ENCODE measurements at places on chromosomes 7 and 10. TPM values are rescaled to one million over a fixed set of nuclear protein-coding genes. Genes with fewer than 3 reads are reported as not detected.

The CLRN3 gene
- not detected for total RNA-seq

The FOXI2 gene
- total RNA-seq: 1.3 TPM

The MSMB gene
- not detected for total RNA-seq

GRCh38 chr10:99399664-99400063 is 30.8 kb downstream of the GOT1 start:
- H3K27ac ChIP-seq: no peak overlapping the region
- H3K36me3 ChIP-seq: no peaks in the 10 kb centered on the region
- no peak overlapping the region for H3K4me3 ChIP-seq
- no peaks in the 10 kb centered on the region for H3K27me3 ChIP-seq
- no peak for DNase-seq

DNA sequence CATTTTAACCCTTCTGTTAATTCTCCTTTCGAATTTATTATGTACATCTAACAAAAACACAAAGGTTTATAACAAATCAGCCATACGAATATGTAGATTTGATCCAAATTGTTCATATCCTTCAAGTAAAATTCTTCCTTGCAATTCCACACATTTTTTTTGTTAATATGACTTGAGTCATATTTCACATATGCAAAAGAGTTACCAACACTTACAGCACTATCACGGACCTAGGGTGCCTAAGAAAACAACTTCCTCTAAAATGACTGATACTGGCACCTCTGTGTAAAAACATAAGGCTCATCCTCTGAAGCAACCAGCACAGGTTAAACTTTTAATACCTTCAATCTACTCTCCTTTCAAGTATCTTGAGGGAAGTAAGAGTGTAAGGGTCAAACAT is 451.8 kb downstream of the SEMA3D start:
- no peak overlapping the region for H3K4me3 ChIP-seq
- H3K27ac ChIP-seq: no peak overlapping the region
- H3K27me3 ChIP-seq: no peaks in the 10 kb centered on the region
- no peaks in the 10 kb centered on the region for H3K36me3 ChIP-seq
- no peak for DNase-seq
- no peaks in the 10 kb centered on the region for H3K4me1 ChIP-seq

- no peaks in the 10 kb centered on the region for H3K27me3 ChIP-seq
- no peaks in the 10 kb centered on the region for H3K36me3 ChIP-seq
- DNase-seq: no peak
- H3K27ac ChIP-seq: no peak overlapping the region
These were observed 4.0 kb upstream of the MINPP1 start for GRCh38 chr10:87500646-87501048.

- DNase-seq: no peak
- no peak overlapping the region for H3K4me3 ChIP-seq
- no peaks in the 10 kb centered on the region for H3K4me1 ChIP-seq
- H3K27ac ChIP-seq: no peak overlapping the region
- H3K36me3 ChIP-seq: no peaks in the 10 kb centered on the region
These were observed 509.3 kb downstream of the SORCS3 start for GRCh38 chr10:105150259-105150880.

DNA sequence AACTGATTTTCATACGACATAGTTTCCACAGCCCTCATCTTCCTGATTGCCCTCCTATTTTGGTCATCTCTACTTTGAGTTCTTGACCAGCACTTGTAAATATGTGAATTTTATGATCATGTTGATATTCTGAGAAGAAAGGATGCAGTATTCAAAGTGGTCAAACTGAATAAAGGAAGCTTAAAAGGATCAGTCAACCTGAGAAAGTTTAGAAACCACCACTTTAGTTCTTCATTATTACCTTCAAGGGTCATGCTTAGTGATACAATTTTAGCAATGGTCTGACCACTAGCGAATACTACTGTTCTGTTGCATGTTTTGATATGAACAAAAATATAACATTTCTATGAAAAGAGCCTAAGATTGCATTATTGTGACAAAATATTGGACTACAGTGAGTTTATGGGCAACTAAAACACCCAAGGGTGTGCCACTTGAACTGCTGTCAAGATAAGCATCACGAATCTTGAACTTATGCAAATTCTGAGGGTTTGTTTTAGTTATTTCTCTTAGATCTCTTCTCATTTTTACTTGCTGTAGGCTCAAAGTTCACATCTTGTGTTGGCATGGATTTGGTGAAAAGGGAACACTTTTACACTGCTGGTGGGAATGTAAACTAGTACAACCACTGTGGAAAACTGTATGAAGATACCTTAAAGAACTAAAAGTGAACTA is 247.7 kb downstream of the IPMK start:
- DNase-seq: no peak
- H3K4me1 ChIP-seq: no peaks in the 10 kb centered on the region
- H3K36me3 ChIP-seq: no peaks in the 10 kb centered on the region
- no peak overlapping the region for H3K27ac ChIP-seq

GRCh38 chr10:102384053-102384452 is 11.5 kb upstream of the NFKB2 start:
- no peak for DNase-seq
- no peaks in the 10 kb centered on the region for H3K36me3 ChIP-seq
- H3K4me1 ChIP-seq: no peaks in the 10 kb centered on the region
- no peak overlapping the region for H3K4me3 ChIP-seq
- H3K27me3 ChIP-seq: no peaks in the 10 kb centered on the region
- no peak overlapping the region for H3K27ac ChIP-seq

GRCh38 chr7:20299647-20300312 is 30.9 kb upstream of the ITGB8 start:
- no peak for DNase-seq
- no peak overlapping the region for H3K4me3 ChIP-seq
- H3K36me3 ChIP-seq: no peaks in the 10 kb centered on the region
- H3K27ac ChIP-seq: peak overlapping the region; percentile 60
- H3K27me3 ChIP-seq: no peaks in the 10 kb centered on the region
- H3K4me1 ChIP-seq: no peaks in the 10 kb centered on the region

DNA sequence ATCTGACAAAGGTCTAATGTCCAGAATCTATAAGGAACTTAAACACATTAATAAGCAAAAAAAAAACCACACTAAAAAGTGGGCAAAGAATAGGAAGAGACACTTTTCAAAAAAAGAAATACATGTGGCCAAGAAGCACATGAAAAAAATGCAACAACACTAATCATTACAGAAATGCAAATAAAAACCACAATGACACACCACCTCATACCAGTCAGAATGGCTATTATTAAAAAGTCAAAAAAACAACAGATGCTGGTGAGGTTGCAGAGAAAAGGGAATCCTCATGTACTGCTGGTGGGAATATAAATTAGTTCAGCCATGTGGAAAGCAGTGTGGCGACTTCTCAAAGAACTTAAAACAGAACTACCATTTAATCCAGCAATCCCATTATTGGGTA is 119.0 kb downstream of the LMBR1 start:
- no peaks in the 10 kb centered on the region for H3K4me1 ChIP-seq
- H3K36me3 ChIP-seq: no peaks in the 10 kb centered on the region
- H3K4me3 ChIP-seq: no peak overlapping the region
- DNase-seq: no peak
- H3K27ac ChIP-seq: no peak overlapping the region
- no peaks in the 10 kb centered on the region for H3K27me3 ChIP-seq

- no peak for DNase-seq
- no peaks in the 10 kb centered on the region for H3K36me3 ChIP-seq
- no peaks in the 10 kb centered on the region for H3K27me3 ChIP-seq
These were observed 499.0 kb upstream of the SEMA3D start for GRCh38 chr7:85685901-85686300.

GRCh38 chr7:93265220-93265619 is 33.1 kb downstream of the VPS50 start:
- H3K4me3 ChIP-seq: no peak overlapping the region
- H3K4me1 ChIP-seq: no peaks in the 10 kb centered on the region
- H3K27me3 ChIP-seq: no peaks in the 10 kb centered on the region
- H3K36me3 ChIP-seq: no peaks in the 10 kb centered on the region
- DNase-seq: no peak

- no peak overlapping the region for H3K27ac ChIP-seq
- H3K27me3 ChIP-seq: no peaks in the 10 kb centered on the region
- no peak for DNase-seq
- no peak overlapping the region for H3K4me3 ChIP-seq
- no peaks in the 10 kb centered on the region for H3K4me1 ChIP-seq
These were observed 110.1 kb downstream of the ARID5B start for GRCh38 chr10:62011558-62011957.

DNA sequence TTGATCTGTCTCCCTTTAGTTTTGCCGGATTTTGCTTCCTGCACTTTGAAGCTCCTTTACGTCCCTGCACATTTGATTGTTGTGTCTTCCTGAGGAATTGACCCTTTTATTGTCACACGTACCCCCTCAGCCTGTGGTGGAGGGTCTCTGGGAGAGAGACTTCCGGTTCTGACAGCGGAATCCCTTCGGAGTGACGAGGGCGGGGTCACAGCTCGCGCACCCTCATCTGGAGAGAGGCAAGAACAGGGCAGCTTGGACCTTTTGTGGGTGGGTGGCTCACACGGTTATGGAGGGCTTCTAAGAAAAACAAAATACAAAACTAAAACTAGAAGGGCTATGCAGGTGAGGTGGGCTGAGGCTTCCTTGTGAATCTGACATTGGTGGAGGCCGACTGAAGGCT is 26.0 kb downstream of the AMZ1 start:
- H3K36me3 ChIP-seq: no peaks in the 10 kb centered on the region
- DNase-seq: no peak
- no peaks in the 10 kb centered on the region for H3K27me3 ChIP-seq
- H3K27ac ChIP-seq: no peak overlapping the region

- no peaks in the 10 kb centered on the region for H3K27me3 ChIP-seq
- H3K36me3 ChIP-seq: no peaks in the 10 kb centered on the region
- no peaks in the 10 kb centered on the region for H3K4me1 ChIP-seq
- no peak overlapping the region for H3K27ac ChIP-seq
- H3K4me3 ChIP-seq: no peak overlapping the region
These were observed 35.3 kb downstream of the ABCB5 start for GRCh38 chr7:20650782-20651181.

DNA sequence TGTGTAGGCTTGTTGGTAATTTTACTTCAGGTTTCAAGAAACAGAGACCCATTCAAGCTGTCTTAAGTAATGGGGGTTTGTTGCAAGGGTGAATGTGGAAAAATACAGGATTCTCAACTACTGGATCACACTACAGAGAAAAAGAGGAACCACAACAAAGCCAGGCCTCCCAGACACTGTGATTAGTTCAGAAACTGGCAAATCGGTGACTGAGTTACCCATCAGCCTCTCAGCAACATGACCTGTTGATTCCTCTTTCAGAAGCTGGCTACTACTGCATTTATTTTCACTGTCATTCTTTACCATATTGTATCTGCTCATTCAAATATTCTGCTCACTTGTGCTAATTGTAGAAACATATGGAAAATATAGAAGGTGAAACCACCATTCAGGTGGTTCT is 16.0 kb downstream of the CCDC71L start:
- no peaks in the 10 kb centered on the region for H3K27me3 ChIP-seq
- H3K27ac ChIP-seq: no peak overlapping the region
- no peak overlapping the region for H3K4me3 ChIP-seq
- no peaks in the 10 kb centered on the region for H3K36me3 ChIP-seq

DNA sequence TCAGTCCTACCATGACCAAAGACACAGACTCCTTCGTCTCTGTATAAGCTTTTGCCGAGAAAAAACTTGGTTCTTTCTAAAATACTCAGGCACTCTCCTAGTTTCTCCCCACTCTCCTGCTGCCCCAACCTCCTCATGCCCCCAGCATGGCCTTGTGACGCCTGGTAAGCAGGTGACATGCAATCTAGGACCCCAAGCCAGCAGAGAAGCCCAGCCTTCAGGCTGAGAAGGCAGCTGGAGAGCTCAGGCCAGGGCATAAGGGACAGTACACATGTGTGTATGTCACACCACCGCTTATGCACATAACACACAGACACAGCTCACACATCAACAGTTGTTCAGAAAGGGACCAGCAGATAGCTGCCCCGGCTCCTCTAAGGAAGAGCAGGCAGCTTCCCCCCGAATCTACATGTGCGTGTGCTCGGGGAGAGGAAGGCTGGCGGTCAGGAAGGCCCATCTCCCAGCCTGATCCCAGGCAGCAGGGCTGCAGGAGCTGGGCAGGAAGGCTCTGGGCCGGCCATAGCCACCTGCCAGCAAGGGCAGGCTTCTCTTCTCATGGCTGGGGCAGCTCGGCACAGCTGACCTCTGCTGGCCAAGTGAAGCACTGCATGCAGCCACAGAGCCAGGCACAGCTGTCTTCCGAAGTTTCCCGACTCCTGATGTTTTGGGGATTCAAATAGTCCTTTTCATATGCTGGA is 8.5 kb downstream of the DDX56 start:
- no peaks in the 10 kb centered on the region for H3K4me1 ChIP-seq
- DNase-seq: peak; percentile 59

DNA sequence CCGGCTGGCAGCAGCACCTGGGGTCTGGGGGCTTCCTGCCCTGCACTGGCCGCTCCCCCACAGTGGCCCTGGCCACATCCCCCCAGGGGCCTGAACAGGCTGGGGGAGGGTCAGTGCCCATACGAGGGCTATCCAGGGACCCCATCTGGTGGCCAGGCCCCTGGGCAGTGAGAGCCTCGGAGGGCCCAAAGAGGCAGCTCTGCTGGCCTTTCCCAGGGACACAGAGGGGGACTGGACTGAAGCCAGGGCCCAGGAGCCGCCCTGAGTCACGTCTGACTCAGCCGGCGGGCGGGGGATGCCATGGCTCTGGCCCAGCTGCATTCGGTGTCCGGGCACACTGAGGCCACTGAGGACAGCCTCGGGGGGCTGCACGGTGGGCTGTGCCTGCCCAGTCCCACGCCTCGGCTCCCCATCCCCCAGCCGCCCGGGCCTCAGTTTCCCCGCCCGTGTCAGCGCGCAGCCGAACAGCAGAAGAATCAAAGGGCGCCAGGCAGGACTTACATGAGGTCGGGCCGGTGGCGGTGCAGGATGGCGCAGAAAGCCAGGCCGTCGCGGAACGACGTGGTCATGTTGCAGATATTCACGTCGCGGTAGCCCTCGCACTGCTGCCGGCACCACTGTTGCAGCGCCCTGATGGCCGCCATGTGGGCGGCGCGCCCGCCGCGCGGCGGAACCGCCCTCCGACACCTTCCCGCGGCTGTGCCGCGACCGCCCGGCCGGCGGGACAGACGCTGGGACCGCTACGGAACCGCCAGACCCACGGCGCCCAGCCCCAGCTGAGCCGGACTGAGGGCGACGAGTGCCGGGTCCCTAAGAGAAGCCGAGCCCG is at the start of gene MICALL2:
Gene MICALL2, minus strand, starts transcription at position 788 of the 829 bp plus-strand sequence. Its CDS starts 144 bp downstream, at position 644.
- DNase-seq: peak; percentile 86
- no peaks in the 10 kb centered on the region for H3K36me3 ChIP-seq
- peak within 1 kb of the TSS; percentile 76 for H3K4me3 ChIP-seq
- peaks cover 12% of the 10 kb centered on the region for H3K4me1 ChIP-seq
- H3K27ac ChIP-seq: peak within 1 kb of the TSS; percentile 69
- no peaks in the 10 kb centered on the region for H3K27me3 ChIP-seq

GRCh38 chr7:154879629-154880028 is 123.3 kb downstream of the PAXIP1 start:
- no peak overlapping the region for H3K27ac ChIP-seq
- H3K27me3 ChIP-seq: no peaks in the 10 kb centered on the region
- no peaks in the 10 kb centered on the region for H3K4me1 ChIP-seq
- H3K36me3 ChIP-seq: no peaks in the 10 kb centered on the region

Data from uterus (tissue), 4 donors.